PC-3 (cell line): ENCODE measurements at places on chromosomes 7 and 10. TPM values are rescaled to one million over a fixed set of nuclear protein-coding genes. Genes with fewer than 3 reads are reported as not detected.
A peak's percentile ranks its signal among the peaks of the same experiment; 100 is the strongest.

DNA sequence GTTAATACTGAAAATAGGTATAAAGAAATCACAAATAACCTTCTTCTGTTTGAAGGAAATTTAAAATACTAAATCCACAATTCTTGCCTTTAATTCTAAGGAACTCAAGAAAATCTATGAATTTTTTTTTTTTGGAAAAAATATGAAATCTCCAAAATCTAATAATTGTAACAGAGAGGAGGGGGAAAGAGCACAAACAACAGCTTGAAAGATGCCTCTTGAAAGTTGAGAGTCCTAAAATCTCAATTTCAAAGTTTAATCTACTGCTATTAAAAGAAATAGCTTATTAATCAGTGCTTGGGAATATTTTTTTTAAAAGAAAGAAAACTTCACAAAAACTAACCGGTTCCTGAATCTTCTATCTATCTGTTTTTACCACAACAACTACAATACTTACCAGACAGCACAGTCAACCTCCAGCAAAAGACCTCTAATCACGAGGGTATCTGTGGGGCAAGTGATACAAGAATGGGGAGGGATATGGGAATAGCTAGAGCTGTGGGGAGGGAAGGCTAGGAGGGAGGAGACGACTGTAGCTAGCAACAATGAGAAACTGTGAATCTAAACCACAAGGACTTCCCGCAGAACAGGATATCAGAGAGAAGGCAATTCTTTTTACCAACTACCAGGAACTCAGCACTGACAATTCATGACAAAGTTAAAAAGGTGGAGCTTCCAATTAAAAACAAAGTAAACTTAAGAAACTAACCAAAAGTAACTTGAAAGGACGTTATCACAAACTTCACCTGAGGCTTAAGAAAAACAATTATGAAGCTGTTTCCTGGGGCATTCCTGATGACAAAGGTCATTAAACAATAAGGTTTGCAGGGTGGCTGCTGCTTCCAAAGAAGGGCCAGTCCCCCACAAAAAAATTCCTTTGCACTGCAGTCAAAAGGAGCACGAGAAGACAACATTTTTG, at the start of gene USP54:
Gene USP54, minus strand, starts transcription at position 462 of the 919 bp plus-strand sequence. CDS start 15,684 bp downstream, outside the sequence.
- DNase-seq, result peak; percentile 95

DNA sequence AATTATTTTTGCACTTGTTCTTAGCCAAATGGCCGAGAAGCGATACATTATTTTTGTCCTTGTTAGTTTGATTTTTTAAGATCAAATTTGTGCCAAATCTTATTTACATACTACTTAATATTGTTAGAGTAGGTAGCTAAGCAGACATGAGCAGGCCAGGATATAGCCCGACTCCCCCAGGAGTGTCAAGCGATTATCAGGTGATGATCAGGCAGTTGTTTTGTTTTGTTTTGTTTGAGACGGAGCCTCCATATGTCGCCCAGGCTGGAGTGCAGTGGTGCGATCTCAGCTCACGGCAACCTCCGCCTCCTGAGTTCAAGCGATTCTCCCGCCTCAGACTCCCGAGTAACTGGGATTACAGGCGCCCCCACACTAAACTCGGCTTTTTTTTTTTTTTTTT, 71.1 kb downstream of the LYZL2 start:
- no peak for DNase-seq

DNA sequence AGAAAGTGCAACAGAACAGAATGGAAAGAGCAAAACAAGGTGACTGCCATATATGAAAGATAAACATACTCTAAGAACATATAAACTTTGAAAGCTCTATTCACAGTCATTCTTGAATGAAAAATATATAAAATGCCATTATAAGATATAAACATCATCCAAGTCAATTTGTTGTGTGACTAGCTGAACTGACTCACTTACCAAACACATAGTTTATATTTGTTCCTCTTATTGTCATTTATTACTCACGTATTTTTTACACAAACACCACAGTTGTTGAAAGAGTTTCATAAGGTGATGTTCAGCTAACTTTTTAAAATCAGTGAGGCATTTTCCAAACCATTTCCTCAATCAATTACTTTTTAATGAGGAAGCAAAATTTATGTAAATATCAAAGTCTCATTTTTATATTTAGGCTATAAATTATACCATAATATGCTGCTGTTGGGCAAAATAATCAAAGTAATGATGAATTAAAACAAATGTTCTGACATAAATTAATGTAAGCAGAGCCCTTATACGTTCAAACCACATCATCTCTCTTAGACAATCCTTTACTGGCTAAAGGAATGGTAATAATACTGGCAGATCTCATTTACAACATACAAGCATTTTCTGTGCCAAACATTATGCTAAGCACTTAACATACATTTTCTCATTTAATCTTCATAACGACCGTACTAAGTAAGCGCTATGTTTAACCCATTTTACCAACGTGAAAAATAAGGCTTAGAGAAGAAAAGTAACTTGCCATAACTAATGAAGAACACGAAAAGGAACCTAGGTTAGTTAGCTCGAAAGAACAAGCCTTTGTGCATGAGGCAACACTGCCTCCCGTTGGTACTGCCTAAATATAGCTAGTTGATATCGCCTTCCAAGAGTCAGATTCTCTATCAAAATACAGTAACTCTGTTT, 7.3 kb downstream of the LRRN3 start:
- peak; percentile 73 for DNase-seq

- DNase-seq, result no peak
Observed at GRCh38 chr7:80882213-80882801, 36.5 kb downstream of the SEMA3C start.

- DNase-seq, result no peak
Observed at GRCh38 chr7:135174941-135175340, 4.4 kb upstream of the CYREN start.

DNA sequence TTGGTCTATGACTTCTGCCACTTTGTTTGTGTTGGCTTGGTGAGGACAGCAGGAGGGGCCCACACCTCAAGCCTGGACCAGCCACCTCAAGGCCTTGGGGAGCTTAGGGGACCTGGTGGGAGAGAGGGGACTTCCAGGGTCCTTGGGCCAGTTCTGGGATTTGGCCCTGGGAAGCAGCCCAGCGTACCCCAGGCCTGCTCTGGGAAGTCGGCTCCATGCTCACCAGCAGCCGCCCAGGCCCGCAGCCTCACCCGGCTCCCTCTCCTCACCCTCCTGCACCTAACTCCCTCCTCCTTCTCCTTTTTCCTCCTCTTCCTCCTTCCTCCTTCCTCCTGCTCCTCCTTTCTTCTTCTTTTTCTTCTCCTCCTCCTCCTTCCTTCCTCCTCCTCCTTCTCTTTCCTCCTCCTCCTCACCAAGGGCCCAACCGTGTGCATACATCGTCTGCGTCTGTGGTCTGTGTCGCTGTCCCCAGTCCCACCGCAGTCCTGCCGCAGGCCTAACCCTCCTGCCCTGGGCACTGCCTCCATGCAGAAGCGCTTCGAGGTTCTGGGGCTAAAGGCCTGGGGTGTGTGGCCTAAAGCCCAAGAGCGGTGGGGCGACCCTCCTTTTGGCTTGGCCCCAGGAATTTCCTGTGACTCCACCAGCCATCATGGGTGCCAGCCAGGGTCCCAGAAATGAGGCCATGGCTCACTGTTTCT, 5.3 kb downstream of the EN2 start:
- DNase-seq, result no peak

GRCh38 chr7:75776295-75776971, 4.4 kb upstream of the CCL26 start:
- DNase-seq, result peak; percentile 94

DNA sequence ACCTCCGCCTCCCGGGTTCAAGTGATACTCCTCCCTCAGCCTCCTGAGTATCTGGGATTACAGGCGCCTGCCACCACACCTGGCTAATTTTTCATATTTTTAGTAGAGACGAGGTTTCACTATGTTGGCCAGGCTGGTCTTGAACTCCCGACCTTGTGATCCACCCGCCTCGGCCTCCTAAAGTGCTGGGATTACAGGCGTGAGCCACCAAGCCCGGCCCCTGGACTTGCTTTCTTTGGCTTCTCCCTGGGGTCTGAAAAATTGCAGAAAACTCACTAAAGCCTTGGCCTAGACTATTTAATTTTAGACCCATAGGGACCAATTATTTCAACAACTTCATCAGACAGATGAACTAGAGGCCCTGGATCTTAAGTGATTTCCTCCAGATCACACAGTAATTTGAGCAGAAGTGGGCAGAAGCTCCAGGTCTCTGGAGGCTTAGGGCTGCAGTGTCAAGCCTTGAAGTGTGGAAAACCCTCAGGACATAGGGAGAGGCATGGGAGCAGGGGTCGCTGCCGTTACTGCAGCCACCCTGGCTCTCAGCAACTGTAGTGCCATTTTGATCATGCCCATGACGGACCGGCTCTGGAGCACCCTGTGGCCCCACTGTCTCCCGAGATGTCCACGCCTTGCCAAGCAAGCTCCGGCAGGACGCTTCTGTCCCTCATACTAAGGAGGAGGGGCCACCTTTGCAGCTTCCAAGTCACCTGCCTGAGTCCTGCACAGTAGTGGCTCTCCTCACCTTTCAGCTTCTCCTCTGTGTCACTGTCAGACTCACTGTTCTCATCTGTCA, 72.4 kb downstream of the DENND2A start:
- DNase-seq, result no peak

DNA sequence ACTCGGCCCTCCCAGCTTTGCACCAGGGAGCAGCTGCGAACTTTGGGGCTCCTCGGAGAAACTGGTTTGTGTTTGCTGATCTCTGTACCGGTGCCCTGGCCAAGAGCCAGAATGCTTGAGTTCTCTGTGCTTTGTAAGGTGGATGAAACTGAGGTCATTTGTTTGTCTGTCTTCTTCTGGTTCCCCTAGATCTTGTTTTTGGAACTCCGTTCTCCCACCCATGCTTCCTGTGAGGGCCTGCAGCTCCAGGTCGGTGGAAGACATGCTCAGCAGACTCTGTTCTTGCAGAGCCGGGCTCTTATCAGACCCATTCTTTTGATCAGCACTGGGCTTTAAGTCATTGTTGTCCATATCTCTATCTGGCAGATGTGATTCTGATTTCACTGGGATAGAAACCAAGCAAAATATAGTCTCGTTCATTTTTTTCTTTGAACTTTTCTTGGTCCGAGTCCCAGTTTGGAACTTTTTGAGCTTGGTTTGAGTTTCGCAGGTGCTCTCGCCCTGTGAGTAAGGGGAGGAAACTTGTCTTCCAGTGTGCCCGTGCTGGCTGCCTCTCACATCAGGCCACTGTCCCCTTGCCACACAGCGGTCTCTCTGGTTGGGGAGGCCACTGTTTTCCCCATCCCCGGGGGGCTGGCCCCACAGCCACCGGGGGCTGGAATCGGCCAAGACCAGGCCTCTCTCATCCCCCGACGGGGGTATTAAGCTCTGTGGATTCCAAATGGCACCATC, 31.2 kb downstream of the JCAD start:
- no peak for DNase-seq

GRCh38 chr7:17781491-17782215, 158.6 kb downstream of the SNX13 start:
- DNase-seq, result peak; percentile 71

- DNase-seq, result no peak
Observed at GRCh38 chr10:132425029-132425756, 28.2 kb downstream of the PWWP2B start.

DNA sequence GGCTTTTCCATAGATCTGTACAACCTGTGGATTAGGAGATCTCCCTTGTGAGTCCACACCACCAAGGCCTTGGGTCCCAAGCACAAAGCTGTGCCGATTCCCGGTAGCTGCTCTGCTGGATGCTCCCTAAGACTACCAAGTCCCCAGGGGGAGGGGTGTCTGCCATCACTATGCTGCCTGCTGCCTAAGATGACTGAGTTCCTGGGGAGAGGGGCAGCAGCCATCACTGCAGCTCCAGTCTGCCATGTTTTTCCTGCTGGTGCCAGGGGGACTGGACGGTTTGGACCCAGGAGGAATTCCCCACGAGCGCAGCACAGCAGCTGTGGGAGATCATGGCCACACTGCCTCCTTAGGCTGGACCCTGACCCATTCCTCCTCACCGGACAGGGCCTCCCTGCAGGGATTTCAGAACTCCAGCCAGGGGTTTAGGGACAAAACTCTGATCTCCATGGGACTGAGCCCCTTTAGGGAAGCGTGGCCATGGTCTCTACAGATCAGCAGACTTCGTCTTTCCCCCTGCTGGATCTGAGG, 1049.8 kb downstream of the SORCS1 start:
- DNase-seq, result no peak

DNA sequence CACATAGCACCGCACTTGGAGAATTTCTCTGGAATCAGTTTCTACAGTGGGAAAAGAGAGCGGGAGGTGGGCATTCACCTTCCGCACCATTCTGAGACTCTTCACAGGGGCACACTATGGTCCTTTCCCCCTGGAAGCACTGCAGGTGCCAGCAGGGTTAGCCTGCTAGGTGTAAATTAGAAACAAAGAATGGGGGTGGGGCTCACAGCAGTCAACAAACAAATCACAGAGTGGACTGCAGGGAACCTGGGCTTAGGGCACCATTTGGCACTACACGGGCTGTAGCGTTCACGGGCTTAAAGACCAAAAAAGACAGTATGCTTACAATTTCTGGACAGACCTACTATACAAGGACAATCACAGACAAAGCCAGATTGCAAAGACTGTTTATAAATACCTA, 8.0 kb upstream of the PKD1L1 start:
- DNase-seq, result no peak

GRCh38 chr10:99399664-99400063, 30.8 kb downstream of the GOT1 start:
- DNase-seq, result no peak

GRCh38 chr10:122078965-122079795, 90.2 kb downstream of the TACC2 start:
- no peak for DNase-seq

DNA sequence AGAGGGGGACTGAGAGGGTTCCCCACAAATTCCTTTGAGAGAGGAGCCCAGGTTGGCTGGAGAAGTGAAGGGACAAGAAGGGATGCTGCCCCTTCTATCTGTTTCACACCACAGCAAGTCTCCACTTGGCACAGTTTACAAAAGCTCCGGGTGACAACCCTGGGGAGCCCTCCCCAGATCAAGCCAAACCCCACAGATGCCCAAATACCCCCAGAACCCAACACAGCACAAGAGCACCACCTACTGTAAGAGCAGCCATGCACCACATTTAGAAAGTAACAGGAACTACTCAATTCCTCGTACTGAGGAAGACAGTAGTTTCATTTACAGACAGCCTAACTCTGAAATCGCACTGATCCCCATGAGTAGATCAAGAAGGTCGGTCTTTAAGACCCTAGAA, 67.8 kb upstream of the ATP6V0A4 start:
- peak; percentile 33 for DNase-seq

GRCh38 chr10:67775279-67775678, 62.7 kb downstream of the DNAJC12 start:
- DNase-seq, result peak; percentile 65

- DNase-seq, result no peak
Observed at GRCh38 chr7:88167721-88168120, 52.1 kb downstream of the SRI start.

The POLL gene
- total RNA-seq, result 10.9 and 13.1 TPM in 2 replicates

The CC2D2B gene
- total RNA-seq, result not detected in 2 replicates

The PTN gene
- 0.07 and 0.46 TPM in 2 replicates for total RNA-seq

The PLXNA4 gene
- 1.2 TPM in 2 replicates for total RNA-seq

The PKD2L1 gene
- total RNA-seq, result not detected in 2 replicates

The NEUROD6 gene
- not detected in 2 replicates for total RNA-seq

The CDK14 gene
- 6.6 and 8.2 TPM in 2 replicates for total RNA-seq

The OR2A42 gene
- total RNA-seq, result 0.40 TPM in 1 of 2 replicates, not detected in the other

The GPER1 gene
- 4.9 and 8.0 TPM in 2 replicates for total RNA-seq

The HACD1 gene
- 14.9 and 15.3 TPM in 2 replicates for total RNA-seq

The GPR85 gene
- total RNA-seq, result not detected in 2 replicates

The CLDN12 gene
- total RNA-seq, result 12.7 and 14.7 TPM in 2 replicates
